Trophoblast cell (in vitro differentiated cells and primary cell): ENCODE measurements at places on chromosomes 16 and 17.

GRCh38 chr17:2450016-2450650 lies 49.3 kb upstream of the MNT start:
- no peak for DNase-seq
- peaks cover 4% of the 10 kb centered on the region for H3K36me3 ChIP-seq
- H3K27ac ChIP-seq = no peak overlapping the region
- no peaks in the 10 kb centered on the region for H3K4me1 ChIP-seq
- no peak overlapping the region for H3K4me3 ChIP-seq
- no peaks in the 10 kb centered on the region for H3K27me3 ChIP-seq

DNA sequence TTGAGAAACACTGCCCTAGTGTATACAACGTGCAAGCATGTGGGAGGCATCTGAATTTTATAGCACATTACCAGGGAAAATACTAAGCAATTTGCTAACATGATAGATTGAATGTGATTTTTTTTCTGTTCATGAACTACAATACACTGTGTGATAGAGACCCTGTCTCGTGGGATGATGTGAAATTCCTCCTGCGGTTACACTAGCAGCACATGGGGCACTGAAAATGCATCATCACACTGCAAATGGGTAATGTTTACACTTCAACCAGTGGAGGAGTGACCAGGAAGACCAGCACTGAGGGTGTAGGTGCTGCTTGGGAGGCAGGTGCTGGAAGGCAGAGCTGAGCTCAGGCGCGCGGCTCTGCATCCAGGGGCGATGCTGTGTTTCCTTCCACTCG lies 28.8 kb downstream of the ORC6 start:
- no peaks in the 10 kb centered on the region for H3K36me3 ChIP-seq
- no peak for DNase-seq
- no peak overlapping the region for H3K4me3 ChIP-seq
- H3K27ac ChIP-seq = no peak overlapping the region

DNA sequence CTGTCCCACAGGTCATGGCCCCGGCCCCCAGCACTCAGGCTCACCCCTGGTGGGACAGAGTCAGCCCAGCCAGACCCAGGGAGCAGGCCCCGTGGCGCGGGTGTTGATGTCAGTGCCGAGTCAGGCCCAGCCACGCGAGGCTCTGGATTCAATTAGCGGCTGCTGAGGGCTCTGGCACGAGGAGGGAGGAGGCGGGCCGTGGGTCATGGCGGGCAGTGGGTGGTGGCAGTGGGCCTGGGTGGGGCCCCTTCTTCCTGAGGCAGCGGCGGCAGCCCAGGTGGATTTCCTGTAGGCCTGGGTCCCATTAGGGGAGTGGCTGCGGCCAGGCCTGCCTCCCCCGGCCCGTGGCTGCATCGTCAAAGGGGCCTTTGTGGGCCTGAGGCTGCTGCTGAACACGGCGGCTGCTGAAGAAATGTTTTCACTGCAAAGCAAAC lies 12.9 kb downstream of the VASN start:
- peak overlapping the region; percentile 9 for H3K27ac ChIP-seq
- DNase-seq = no peak
- peaks cover 50% of the 10 kb centered on the region for H3K4me1 ChIP-seq
- H3K4me3 ChIP-seq = no peak overlapping the region

DNA sequence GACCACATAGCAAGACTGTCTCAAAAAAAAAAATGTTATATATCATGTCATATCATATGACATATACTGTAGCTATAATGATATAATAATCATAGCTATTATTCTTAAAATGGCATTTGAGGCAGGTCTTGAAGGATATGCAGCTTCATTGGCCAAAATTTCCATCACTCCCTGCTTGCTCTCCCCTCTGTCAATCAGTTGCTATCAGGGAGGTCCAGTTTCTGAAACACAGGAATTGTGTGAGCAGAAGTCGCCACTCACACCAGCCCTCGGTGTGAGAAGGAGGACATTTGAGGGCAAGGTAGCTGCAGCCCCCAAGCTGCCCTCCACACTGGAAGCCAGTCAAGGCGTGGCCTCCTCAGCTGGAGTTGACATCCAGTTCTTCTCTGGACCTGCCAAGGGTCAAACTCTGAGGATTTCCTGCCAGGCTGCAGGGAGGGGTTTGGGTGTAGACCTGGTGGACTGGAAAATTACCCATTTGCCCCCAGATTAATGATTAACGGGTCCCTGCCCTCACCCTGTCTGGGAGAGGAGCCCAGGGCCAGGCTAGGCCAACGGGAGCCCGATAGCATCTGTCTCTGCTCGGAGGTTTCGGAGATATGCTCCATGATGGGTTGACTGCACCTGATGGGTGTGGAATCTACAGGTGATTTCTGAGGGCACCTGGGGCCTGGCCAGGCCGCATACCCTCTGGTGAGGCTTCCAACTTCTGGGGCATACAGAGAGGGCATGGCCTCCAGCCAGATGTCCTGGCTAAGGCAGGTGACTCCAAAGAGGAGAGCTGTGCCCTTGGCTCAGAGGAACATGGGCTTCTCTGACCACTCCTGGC lies 18.8 kb downstream of the WNT9B start:
- H3K4me3 ChIP-seq = no peak overlapping the region
- H3K36me3 ChIP-seq = peaks cover 9% of the 10 kb centered on the region
- no peaks in the 10 kb centered on the region for H3K27me3 ChIP-seq
- no peak overlapping the region for H3K27ac ChIP-seq
- peaks cover 26% of the 10 kb centered on the region for H3K4me1 ChIP-seq
- no peak for DNase-seq

- H3K27ac ChIP-seq = no peak overlapping the region
- H3K4me1 ChIP-seq = no peaks in the 10 kb centered on the region
- DNase-seq = peak; percentile 84
- no peak overlapping the region for H3K4me3 ChIP-seq
- peaks cover 6% of the 10 kb centered on the region for H3K36me3 ChIP-seq
- H3K27me3 ChIP-seq = no peaks in the 10 kb centered on the region
These were observed 3.7 kb downstream of the CMTM1 start for GRCh38 chr16:66569827-66570405.

DNA sequence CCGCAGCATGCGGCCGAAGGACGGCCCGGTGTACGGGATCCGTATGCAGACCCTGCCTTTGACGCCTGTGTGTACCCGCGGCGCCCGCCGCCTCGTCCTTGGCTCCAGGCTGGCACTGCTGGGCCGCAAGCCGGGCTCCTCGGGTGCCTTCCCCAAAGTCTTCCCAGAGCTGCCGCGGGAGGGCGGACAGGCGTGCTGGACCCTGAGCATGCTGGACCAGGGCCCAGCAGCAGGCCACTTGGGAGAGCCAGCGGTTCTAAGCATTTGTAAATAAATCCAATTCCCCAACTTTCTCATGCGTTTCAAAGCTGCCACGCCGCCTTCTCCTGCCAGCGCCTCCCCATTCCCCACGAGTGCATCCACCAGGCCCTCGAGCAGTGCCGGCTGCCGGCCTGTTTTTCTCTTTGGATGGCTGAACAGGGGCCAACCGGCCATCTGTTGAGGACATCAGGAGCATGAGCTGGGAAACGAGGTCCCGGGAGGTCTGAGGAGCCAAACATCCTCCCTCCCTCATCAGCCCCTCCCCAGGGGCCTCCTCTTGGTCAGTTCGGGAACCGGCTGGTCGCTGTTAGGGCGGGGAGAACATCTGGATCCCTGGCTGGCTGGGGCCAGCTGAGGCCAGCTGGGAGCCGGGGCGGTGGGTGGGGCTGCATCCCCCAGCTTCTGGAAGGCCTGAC lies 20.5 kb upstream of the PABPN1L start:
- H3K27me3 ChIP-seq = no peaks in the 10 kb centered on the region
- H3K4me3 ChIP-seq = no peak overlapping the region
- H3K36me3 ChIP-seq = no peaks in the 10 kb centered on the region

DNA sequence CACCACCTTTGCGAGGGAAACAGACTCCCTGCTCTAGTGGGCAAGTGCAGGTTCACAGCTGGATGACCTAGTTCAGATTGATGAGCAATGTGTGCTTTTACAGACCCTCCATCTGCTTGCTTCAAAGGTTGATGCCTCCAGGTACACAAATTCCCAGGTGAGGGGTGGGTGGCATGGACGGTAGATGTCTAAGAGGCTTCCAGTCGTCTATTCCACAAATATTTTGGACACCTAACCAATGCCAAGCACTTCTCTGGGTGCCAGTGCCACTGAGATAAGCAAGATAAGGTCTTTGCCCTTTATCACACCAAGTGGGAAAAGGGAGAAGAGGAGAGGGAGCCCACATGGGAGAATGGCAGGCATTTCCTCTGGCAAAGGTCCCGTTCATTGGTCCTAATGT lies 316.6 kb upstream of the CDH5 start:
- no peak overlapping the region for H3K27ac ChIP-seq
- no peaks in the 10 kb centered on the region for H3K4me1 ChIP-seq
- no peaks in the 10 kb centered on the region for H3K36me3 ChIP-seq
- no peak for DNase-seq
- no peak overlapping the region for H3K4me3 ChIP-seq

- no peaks in the 10 kb centered on the region for H3K36me3 ChIP-seq
- H3K4me1 ChIP-seq = no peaks in the 10 kb centered on the region
- DNase-seq = no peak
- no peaks in the 10 kb centered on the region for H3K27me3 ChIP-seq
- no peak overlapping the region for H3K27ac ChIP-seq
These were observed 170.3 kb downstream of the MAF start for GRCh38 chr16:79430191-79430678.

- H3K4me1 ChIP-seq = peaks cover 7% of the 10 kb centered on the region
- H3K27me3 ChIP-seq = no peaks in the 10 kb centered on the region
- peak; percentile 60 for DNase-seq
- H3K36me3 ChIP-seq = no peaks in the 10 kb centered on the region
These were observed at the start of gene CHST4 for GRCh38 chr16:71526111-71526631. Gene CHST4, plus strand, starts transcription at chr16:71526426. Its CDS starts 10,252 bp downstream, at chr16:71536678.

- no peak for DNase-seq
- no peak overlapping the region for H3K27ac ChIP-seq
- peaks cover 4% of the 10 kb centered on the region for H3K27me3 ChIP-seq
These were observed 57.2 kb upstream of the CIBAR2 start for GRCh38 chr16:85169333-85170065.

DNA sequence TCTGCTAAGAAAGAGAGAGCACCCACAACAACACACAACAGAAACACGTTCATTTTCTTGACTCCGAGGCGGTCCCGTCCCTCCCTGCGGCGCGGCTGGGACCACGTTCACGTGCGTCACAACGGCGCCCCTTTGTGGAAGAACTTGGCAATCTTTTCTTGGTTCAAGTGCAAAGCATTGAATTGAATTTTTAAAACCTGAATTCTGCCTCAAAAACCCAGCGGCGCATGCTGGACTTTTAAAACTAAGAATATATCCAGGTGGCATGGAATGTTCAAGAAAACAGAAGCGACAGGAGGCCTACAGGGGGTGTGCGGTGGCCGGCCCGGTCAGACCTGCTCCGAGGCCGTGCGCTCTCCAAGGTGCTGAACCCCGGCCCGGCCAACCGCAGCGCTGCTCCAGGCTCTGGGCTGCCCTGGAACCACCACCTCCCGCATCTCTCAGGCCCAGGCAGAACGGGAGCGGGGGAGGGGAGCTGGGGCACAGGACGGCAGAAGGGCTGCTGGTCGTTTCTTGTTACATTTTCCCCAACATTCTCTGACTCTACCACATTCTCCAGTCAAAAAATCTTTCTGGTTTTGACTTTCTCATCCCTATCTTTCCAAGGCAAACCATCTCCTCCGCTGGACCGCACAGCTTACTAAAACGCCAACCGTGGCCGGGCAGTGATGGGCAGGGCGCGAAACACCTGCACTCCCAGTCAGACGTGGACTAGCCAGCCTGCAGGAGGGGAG lies 3.4 kb upstream of the HEXD start:
- H3K4me1 ChIP-seq = peaks cover 3% of the 10 kb centered on the region
- DNase-seq = peak; percentile 75
- no peak overlapping the region for H3K27ac ChIP-seq
- H3K36me3 ChIP-seq = no peaks in the 10 kb centered on the region
- no peak overlapping the region for H3K4me3 ChIP-seq

GRCh38 chr17:4504188-4504587 lies 5.5 kb downstream of the SPNS2 start:
- peaks cover 84% of the 10 kb centered on the region for H3K4me1 ChIP-seq
- H3K27ac ChIP-seq = peak overlapping the region; percentile 91
- no peaks in the 10 kb centered on the region for H3K27me3 ChIP-seq
- H3K4me3 ChIP-seq = no peak overlapping the region
- H3K36me3 ChIP-seq = peaks cover 21% of the 10 kb centered on the region

- H3K4me1 ChIP-seq = peaks cover 8% of the 10 kb centered on the region
- peaks cover 2% of the 10 kb centered on the region for H3K36me3 ChIP-seq
- H3K27me3 ChIP-seq = no peaks in the 10 kb centered on the region
- no peak overlapping the region for H3K27ac ChIP-seq
- DNase-seq = no peak
- no peak overlapping the region for H3K4me3 ChIP-seq
These were observed 14.6 kb downstream of the ADCY9 start for GRCh38 chr16:4101421-4102219.
